ENCODE measurements at places on chromosomes 13 and 19.

- DNase-seq, result no peak
Observed at GRCh38 chr13:27355894-27356293, 68.5 kb upstream of the GTF3A start.

DNA sequence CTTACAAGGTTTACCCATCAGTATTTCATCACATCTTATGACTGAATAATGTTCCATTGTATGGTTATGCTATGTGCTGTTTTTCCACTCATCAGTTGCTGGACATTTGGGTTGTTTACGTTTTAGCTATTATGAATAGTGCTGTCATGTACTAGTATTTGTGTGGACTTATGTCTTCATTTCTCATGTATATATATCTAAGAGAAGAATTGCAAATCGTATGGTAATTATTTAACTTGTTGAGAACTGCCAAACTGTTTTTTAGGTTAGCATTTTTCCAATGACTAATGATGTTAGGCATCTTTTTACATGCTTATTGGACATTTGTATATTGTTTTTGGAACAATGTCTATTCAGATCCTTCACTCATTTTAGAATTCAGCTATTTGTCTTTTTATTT lies 368.3 kb downstream of the LMO7 start:
- no peak for DNase-seq

- DNase-seq, result peak; percentile 24
Observed at GRCh38 chr19:4597975-4598671, 38.6 kb upstream of the SEMA6B start.

DNA sequence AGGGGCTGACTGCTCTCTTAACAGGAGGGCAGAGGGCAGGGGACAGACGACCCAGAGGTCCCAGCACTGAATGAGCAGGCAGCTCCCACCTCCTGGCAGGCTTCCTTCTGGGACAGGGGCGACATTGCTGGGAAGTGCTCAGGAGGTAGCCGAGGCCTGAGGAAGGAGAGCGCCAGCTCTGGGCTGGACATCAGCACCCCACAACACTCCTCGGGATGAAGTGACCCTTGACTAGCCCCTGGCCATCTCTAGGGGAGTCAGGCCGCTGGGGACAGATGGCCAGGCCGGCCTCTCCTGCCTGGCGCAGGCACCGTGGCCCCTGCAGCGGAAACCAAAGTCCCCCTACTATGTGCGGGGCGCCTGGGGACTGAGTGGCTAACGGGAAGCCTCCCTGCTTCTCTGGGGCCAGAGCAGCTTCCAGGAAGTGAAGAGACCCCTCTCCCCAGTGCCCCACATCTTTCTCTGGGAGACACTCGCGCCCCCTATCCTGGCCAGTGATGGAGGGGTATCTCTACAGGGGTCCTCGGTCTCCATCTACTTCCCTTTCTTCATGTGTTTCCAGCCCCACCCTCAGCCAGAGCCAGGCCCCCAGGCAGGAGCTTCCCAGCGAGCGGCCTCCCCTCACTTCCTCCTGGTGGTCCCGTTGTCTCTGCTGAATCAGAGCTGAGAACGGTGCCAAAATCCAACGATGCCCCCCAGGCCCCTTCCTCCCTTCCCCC lies 10.1 kb downstream of the PRR36 start:
- DNase-seq, result no peak

DNA sequence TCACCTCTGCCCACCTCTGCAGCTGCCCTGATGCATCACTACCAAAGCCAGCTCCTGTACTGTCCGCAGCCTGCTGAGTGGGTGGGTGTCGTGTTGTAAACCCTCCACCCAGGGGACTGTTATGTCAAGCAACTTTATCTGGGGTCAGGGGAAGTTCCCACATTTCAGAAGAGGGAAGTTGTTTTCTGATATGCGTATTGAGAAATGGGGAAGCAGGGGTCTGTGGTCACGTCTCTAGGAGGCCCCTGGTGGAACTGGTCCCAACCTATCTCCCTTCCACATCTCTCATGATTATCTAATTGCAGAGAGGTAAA lies 31.2 kb downstream of the CLEC17A start:
- DNase-seq, result no peak
